ENCODE measurements at places on chromosomes 16 and 17.

DNA sequence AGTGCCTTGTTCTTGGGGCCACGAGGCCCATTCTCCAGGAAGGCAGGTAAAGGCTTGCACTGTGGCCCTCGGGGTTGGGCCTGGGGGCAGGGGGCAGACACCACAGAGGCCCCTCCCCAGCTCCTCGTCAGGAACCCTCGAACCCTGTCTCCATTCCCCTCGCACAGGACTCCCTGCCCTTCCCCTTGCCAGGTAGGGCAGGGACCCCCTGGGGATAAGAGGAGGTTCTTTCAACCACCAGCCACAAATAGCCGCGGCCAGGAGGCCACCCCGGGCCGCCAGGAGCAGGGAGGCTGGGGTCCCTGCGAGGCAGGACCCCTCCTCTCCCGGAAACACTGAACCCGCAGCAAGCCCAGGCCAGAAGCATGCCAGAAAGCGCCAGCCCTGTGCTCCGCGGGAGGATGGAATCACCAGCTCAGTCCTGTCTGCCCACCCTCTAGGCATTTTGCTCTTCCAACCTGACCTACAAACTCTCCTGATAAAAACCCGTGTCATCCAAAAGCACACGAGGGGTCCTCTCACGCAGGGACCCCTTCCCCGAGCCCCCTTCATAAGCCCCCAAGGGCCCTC, 45.6 kb downstream of the SLC47A1 start:
- no peak for DNase-seq

- no peak for DNase-seq
These were observed 13.8 kb downstream of the ITGB3 start for GRCh38 chr17:47267354-47267828.

- no peak for DNase-seq
These were observed 8.7 kb downstream of the CYBC1 start for GRCh38 chr17:82441691-82442487.

DNA sequence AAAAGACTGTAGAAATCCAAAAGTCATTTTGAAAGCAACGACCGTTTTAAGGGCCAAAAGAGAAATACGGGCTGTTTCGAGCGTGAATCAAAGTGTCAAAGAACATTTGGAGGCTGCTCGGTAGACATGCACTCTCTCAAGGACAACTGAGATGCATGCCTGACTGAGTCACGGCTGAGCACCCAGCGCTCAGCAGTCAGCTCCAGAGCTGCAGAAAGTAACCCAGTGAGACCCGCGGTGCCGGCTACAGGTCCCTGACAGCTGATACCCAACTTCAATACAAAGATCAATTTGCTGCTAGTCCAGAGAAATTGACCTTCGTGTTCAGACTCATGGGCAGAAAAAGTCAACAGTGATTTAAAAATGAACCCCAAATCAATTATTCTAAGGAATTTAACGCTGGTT, 214.9 kb downstream of the STX8 start:
- no peak for DNase-seq

GRCh38 chr16:68372381-68372720, 61.5 kb downstream of the PRMT7 start:
- no peak for DNase-seq

DNA sequence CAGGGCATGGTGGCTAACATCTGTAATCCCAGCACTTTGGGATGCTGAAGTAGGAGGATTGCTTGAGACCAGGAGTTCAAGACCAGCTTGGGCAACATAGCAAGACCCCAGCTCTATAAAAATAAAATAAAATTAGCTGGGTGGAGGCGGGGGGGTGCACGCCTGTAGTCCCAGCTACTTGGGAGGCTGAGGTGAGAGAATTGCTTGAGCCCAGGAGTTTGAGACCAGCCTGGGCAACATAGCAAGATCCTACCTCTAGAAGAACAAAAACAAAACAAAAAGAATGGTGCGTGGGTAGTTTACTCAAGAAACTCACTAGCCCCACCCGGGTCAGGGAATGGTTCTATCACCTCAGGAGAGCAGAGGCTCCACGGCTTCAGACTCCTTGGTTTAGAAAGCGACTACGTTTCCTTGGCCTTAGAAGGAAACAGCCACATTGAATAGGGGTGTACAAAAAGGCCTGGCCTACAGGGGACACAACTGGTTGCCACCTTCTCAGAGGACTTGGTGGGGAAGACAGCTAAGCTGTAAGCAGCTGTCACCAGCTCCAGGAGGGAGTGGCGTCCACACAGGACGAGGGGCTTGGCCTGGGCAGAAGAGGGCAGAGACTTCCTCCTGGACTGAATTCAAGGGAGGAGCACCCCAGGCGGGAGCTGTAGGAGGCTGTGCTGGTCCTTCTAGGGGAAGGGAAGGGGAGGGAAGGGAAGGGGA, 716 bp downstream of the TK1 start:
- peak; percentile 64 for DNase-seq

DNA sequence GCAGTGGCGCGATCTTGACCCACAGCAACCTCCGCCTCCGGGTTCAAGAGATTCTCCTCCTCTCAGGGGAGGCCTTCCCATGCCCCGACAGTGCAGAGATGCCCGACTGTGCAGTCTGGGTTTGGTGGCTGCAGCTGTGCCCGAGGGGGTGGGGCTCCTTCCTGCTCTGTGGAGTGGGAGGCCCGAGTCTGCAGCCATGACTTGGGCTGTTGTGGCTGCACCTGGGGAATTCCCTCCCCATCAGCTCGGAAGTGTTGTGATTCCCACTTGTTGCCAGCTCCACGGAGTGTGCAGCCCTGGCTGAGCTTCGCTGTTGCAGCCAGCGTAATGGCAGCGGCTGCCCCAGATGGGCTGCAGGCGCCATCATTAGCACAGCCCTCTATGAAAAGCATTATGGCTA, 66.4 kb upstream of the SMIM36 start:
- DNase-seq, result no peak

DNA sequence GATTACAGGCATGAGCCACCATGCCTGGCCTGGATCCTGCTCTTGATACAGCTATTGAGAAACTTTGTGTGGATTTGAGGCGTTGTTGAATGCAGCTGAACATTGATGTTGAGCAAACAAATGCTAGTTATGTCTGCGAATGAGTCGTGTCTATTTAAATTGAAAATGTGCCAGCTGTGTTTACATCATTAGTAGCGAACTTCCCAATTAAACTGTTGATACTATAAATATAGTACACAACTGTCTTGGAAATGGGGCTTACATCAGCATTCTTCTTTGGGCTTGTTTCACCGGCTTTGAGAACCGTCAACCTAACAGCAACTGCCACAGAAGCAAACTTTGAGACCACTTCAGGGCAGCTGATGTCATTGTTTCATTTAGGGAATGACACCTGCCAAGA, 251.9 kb downstream of the RBFOX1 start:
- no peak for DNase-seq

- DNase-seq, result no peak
These were observed 328.5 kb downstream of the SLC39A11 start for GRCh38 chr17:72763981-72764380.

DNA sequence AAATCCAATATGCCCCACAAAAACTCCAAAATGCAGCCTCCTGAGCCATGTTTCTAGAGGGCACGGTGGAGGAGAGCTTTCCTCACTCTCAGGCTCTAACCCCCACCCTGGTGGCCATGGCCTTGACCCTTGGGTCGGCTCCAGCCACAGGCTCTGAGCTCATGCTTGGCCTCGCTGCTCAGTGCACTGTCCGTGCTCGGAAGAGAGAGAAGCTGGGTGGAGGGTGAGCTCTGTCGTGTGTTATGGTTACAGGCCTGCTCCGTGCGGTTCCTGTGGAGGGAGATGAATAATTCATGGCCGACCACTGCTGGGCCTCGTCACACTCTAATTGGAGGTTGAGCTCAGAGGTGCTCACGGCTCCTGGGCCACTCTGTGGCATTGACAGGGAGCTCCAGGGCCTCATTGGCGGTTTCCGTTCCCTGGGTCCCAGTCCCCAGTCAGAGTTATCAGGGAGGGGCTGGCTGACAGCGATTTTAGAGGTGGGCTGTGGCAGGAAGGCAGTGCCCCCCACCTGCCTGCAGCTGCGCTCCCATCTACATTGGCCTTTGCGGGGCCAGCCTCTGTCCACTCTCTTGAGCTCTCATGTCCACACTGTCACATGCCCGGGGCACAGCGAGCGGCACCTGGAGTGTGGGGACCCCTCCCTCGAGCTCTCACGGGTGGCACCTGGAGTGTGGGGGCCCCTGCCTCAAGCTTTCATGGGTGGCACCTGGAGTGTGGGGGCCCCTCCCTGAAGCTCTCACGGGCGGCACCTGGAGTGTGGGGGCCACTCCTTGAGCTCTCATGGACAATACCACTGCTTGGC, 24.9 kb downstream of the ACSF3 start:
- peak; percentile 61 for DNase-seq

DNA sequence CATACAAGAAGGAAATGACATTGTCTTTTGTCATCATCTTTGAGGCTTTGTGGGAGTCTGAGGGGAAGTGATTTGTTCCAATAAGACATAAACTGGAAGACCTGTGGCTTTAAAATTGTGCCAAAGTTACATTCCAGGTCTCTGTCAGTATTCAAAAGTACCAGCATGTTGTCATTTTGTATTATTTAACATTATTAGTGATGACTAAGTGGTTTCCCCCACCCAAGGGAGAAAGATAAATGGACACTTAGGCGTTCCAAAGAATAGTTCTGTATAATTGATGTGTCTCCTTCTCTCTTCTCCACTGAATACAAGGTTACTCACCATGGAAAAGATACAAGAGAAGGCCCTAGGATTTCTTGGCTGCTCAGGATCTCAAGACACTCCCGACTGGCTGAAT, 3.8 kb downstream of the CFAP97D1 start:
- DNase-seq, result no peak

- DNase-seq, result no peak
These were observed 33.9 kb downstream of the CYTH1 start for GRCh38 chr17:78748048-78748729.

GRCh38 chr16:3770530-3770929, 53.2 kb upstream of the TRAP1 start:
- DNase-seq, result no peak

DNA sequence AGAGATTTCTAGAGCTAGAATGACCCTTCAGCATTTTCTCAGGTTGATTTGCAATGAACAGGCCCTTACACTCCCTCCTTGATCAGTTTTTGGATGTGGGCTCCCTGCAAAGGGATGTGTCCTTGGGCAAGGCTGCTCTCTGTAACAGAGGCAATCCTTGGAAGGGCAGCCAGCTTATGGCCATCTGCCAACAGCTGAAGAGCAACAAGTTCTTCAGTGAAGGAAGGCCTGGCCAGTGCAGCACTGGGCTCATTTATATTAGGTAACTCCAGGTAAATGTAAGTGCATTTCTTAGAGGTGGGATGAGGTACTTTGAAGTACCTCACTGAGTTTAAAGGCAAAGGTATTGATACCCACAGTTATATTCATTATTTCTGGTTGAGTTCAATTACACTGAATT, 114.3 kb upstream of the KCNJ16 start:
- DNase-seq, result no peak

All from RWPE2 (cell line).